Activated naive CD4-positive, alpha-beta T cell treated with anti-CD3 and anti-CD28 coated beads, Interleukin-2, amount 50 U/mL, for 72 hours (primary cell): ENCODE measurements at places on chromosomes 4 and X. TPM values are rescaled to one million over a fixed set of nuclear protein-coding genes. Genes with fewer than 3 reads are reported as not detected.

MAML3 gene
- 0.70 TPM for total RNA-seq

DCAF12L2 gene
- total RNA-seq = not detected

UGT2B15 gene
- not detected for total RNA-seq

ZNF827 gene
- total RNA-seq = 20.0 TPM

AFAP1 gene
- 41.9 TPM for total RNA-seq

CSN1S1 gene
- total RNA-seq = not detected

DGKK gene
- not detected for total RNA-seq

ANKRD17 gene
- 39.1 TPM for total RNA-seq

DMD gene
- total RNA-seq = 0.43 TPM

DKK2 gene
- not detected for total RNA-seq

SPRY1 gene
- 34.3 TPM for total RNA-seq

GAGE2A gene
- not detected for total RNA-seq

FHDC1 gene
- 0.16 TPM for total RNA-seq

SOX3 gene
- total RNA-seq = not detected

HERC6 gene
- 2.2 TPM for total RNA-seq

CXCL6 gene
- total RNA-seq = not detected

SOWAHB gene
- not detected for total RNA-seq

MSX1 gene
- not detected for total RNA-seq

REPS2 gene
- total RNA-seq = 0.02 TPM
